ENCODE measurements at places on chromosomes 11 and 22.

GRCh38 chr11:61417670-61418069 is 12.1 kb downstream of the CPSF7 start:
- no peak for DNase-seq

DNA sequence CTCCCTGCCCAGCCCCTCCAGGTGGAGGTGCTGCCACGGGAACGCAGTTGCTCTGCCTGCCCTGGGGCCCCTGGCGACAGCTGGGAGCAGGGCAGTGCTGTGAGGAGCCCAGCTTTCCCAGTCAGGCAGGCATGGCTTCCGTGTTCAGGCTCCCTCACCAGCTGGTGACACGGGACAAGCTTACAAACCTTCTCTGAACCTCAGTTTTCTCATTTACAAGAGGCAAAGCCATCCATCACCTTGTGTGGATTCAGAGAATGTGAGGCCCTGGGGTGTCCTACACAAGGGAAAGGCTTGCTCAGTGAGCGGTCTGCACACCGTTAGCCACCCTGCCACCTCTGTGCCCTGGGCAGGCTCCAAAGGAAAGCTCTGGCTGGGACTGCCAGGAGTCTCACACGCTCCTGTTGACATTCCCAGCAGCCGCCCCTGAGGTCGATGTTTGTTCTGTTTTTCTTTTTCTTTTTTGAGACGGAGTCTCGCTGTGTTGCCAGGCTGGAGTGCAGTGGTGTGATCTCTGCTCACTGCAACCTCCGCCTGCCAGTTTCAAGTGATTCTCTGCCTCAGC is 23.5 kb downstream of the SUN2 start:
- no peak for DNase-seq

- peak; percentile 81 for DNase-seq
These were observed 1.9 kb downstream of the NEAT1 start for GRCh38 chr11:65424205-65425104.

DNA sequence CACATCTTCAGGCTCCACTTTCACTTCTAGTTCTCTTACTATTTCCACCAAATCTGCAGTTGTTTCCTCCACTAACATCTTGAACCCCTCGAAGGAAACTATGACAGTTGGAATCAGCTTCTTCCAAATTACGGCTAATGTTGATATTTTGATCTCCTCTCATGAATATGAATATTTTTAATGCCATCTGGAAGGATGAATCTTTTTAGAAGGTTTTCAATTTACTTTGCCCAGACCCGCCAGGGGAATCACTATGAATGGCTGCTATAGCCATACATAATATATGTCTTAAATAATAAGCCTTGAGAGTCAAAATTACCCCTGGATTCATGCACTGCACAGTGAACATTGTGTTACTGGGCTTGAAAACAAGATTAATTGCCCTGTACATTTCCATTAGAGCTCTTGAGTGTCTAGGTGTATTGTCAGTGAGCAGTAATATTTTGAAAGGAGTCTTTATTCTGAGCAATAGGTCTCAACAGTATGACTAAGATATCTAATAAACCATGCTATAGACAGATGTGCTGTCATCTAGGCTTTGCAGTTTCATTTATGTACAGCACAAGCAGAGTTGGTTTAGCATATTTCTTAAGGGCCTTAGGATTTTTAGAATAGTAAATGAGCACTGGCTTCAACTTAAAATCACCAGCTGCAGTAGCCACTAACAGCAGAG is 48.3 kb upstream of the LRRC55 start:
- no peak for DNase-seq

DNA sequence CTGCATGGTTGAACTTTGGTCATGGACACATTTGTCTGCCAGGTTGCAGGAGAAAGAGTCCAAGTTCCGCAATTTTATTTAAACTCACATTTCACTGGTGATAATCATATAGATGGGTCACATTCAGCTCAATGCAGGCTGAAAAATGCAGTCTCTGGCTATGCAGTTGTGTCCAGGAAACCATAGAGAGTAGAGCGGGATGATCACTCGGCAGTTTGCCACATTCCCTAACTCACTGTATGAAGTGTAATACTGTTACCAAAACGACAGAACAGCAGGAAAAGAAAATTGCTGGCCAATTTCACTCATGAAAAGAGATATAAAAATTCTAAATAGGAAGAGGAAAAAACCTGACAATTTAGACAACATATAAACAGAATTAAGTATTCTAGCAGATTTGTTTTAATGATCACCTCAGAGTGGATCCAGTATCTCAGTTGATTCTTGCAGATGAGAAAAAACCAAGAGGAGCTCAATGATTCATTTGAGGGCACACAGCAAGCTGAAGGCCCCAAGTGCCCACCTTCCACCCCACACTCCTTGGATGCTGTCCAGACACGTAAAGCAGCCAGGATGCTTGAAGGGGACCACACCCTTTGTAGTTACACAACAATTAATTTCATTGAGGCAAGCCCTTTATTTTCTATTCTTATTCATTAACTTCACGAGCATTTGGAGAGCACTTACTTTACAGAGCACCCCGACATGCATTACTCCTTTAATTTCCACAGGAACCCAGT is 422.3 kb downstream of the SOX6 start:
- DNase-seq = no peak

GRCh38 chr11:10236840-10237239 is 57.2 kb downstream of the SBF2 start:
- DNase-seq = no peak

- DNase-seq = no peak
These were observed 70.5 kb downstream of the RPUSD4 start for GRCh38 chr11:126140926-126141280.
